Suprapubic skin (tissue), 4 donors: ENCODE measurements at places on chromosomes 16 and 17. TPM values are rescaled to one million over a fixed set of nuclear protein-coding genes. Genes with fewer than 3 reads are reported as not detected.

DNA sequence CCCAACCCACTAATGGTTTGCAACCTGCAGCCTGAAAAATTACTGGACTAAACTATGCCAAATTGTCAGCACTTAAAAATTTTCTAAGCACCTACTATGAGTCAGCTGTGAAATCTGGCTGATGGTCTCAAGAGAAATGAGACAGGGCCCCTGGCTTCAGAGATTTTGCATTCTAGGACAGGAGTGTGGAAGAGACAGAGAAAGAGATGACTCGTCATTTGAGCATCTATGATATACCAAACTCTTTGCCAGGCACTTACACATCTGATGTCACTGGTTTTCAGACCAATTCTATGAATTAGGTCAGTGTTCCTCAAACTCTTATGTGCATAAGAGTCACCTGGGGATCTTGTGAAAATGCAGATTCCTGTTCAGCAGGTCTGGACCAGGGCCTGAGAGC, 44.4 kb downstream of the CLEC19A start:
- no peak for DNase-seq

GINS3 gene
- 6.6 TPM for total RNA-seq

DNA sequence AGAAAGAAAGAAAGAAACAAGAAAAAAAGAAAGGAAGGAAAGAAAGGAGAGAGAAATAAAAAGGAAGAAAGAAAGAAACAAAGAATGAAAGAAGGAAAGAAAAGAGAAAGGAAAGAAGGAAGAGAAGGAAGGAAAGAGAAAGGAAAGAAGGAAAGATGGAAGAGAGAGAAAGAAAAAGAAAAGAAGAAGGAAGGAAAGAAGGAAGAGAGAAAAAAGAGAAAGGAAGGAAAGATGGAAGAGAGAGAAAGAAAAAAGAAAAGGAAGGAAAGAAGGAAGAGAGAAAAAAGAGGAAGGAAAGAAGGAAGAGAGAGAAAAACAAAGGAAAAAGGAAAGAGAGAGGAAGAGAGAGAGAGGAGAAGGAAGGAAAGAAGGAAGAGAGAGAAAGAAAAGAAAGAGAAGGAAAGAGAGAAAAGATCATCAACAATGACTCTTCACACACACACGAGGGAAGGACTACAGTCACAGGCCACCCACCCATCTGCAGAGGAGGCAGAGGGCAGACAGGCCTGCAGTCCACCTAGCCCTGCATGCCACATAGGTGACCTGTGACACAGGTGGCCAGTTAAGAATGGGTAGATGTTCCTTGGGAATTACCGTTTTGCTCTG, 23.9 kb downstream of the VWA3A start:
- no peak for DNase-seq

TMEM11 gene
- 37.0 TPM for total RNA-seq

HOXB1 gene
- not detected for total RNA-seq
